ENCODE measurements at places on chromosomes 11 and 22.
A peak's percentile ranks its signal among the peaks of the same experiment; 100 is the strongest.

- no peak for DNase-seq
These were observed 9.2 kb downstream of the SLC5A1 start for GRCh38 chr22:32052244-32052643.

- DNase-seq = no peak
These were observed 48.4 kb downstream of the PDE2A start for GRCh38 chr11:72625691-72626413.

DNA sequence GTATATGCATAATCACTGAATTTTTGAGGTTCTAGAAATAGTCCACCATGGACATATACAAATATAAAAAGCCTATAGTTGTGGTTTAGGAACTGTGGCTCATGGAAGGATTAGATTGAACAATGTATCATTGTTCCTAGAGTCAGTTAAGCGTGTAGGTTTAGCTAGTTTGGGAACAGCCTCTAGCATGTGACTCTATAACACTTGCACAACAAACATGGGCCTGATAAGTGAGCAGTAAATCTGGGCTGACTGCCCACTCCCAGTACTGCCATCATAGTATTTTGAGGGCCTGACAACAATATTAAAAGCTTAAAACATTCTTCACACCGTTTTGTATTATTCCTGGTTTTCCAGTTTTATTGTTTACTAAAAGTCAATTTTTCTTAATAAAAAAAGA lies 47.0 kb downstream of the YAP1 start:
- DNase-seq = no peak

- DNase-seq = peak; percentile 65
These were observed 12.7 kb downstream of the C11orf91 start for GRCh38 chr11:33687733-33688479.

DNA sequence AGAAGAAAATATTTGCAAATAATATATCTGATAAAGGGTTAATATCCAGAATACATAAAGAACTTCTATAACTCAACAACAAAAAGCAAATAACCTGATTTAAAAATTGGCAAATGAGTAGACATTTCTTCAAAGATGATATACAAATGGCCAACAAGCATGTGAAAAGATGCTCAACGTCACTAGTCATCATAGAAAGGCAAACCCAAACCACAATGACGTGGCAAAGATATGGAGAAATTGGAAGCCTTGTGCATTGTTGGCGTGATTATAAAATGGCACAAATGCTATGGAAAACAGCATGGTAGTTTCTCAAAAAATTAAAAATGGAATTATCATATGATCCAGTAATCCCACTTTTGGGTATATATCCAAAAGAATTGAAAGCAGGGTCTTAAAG lies 466.3 kb downstream of the TBC1D22A start:
- DNase-seq = no peak

DNA sequence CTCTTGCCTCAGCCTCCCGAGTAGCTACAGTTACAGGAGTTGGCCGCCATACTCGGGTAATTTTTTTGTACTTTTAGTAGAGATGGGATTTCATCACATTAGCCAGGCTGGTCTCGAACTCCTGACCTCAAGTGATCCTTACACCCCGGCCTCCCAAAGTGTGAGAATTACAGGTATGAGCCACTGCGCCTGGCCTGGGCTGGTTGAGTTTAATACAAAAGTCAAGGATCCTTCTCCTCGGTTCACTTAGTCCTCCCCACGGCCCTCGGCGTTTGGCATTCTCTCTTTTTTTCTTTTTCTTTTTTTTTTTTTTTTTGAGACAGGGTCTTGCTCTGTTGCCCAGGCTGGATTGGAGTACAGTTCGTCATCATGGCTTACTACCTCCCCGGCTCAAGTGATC lies 33.0 kb downstream of the MCHR1 start:
- DNase-seq = no peak

DNA sequence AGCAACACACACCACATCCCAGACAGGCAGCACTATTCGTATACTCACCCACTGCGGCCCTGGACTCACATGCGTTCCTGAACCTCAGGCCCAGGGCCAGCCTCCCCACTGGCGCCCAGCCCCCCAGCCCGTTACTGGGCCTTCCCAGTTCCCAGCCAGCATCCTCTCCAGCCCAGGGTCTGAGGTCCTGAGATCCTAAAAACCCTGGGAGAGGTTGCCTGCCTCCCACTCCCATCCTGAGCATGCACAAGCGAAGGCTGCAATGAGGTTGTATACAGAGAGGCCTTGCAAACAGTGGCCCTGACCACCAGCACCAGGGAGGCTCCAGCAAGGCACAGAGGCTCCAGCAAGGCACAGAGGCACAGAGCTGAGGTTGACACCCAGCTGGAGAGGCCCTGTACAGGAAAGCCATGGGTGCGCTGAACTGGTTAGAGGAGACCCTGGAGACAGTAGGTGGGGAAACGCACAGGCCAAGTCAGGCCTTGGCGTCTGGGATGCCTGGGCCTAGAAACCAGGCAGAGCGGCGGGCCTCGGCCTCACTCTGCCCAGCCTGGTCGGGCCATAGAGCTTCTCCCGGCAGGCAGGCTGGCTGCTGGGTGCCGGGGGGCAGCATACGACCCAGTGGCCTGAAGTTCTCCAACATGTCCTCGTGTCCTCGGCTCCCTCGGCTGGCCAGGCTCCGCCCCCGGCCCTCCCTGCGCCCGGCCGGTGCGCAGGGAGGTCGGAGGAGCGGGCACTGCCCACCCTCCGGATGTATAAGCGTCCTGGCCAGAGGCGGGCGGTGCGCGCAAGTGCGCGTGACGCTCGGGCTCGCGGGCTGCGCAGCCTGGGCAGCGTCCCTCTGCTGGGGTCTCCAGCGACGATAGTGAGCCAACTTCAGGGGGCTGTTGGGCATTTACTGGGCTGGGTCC lies 2.3 kb upstream of the TBX1 start:
- no peak for DNase-seq

- DNase-seq = peak; percentile 24
These were observed 24.9 kb downstream of the CD44 start for GRCh38 chr11:35163702-35164496.

- no peak for DNase-seq
These were observed 226.6 kb downstream of the ST3GAL4 start for GRCh38 chr11:126581871-126582648.

GRCh38 chr11:69804769-69805508 lies 14.3 kb downstream of the FGF3 start:
- no peak for DNase-seq

DNA sequence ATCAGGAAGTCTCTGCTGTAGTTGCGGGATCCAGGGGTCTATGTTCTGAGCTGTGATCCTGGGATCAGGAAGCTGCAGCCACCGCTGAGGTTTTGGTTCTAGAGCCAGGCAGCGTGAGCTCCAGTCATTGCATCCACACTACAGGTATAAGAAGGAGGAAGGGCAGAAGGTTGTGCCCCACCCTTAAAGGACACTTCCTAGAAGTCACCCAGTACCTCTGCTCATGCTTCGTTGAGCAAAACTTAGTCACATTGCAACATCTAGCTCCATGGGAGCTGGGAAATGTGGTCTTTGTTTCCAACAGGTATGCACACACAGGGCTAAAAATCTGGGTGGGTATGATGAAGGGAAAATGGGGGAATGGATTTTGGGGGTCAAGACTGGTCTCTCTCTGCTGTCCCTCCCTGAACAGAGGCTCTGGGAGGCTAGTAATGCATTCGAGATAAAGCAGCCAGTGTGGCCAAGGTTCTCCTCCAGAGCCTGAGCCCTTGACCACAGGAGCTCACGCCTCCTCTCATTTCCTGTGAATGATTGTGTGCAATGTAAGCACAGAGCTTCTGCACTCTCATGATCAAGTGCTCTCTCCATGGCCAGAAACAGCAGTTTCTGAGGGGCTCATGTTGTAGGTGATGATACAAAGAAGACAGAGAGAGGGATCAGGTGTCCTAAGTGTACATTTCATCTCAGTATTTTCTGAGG lies 86.8 kb upstream of the OR4B1 start:
- no peak for DNase-seq

DNA sequence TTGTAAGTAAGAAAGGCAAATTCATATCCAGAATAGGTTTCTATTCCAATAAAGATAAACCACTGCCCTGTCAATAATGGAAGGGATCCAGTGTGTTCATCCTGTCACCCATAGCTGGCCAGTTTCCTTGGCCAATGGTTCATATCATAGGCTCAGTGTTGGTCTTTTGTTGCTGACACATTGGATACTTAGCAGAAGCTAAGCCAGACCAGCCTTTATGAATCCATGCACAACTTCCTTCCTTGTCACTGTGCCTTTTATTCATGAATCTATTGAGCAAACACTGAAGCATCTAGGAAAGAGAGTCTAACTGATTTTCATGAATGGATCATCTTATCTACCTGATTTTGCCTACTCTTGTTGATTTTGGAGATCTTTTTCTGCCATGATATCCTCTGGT lies 20.0 kb downstream of the OR2AT4 start:
- no peak for DNase-seq

GRCh38 chr11:118151431-118151830 lies 1.2 kb downstream of the SCN4B start:
- DNase-seq = no peak

DNA sequence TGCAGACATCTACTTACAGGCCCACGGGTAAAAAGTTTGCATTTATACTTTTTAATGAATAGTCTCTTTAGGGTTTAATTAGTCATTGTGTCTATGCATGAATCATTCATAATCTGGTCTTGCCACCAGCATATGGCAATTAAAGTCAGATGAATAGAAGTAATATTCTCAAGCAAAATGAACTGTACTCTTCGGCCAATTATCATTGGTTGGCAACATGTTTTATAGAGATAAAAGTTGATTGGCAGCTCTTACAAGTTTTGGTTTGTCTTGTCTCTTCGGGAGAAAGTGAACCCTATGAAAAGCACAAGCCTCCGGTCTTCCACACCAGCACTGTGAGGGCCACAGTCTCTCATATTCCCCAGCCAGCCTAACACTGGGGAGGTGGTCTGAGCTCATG lies 97.8 kb downstream of the OSBP2 start:
- DNase-seq = no peak

GRCh38 chr11:70853770-70854108 lies 398.6 kb downstream of the SHANK2 start:
- DNase-seq = no peak

DNA sequence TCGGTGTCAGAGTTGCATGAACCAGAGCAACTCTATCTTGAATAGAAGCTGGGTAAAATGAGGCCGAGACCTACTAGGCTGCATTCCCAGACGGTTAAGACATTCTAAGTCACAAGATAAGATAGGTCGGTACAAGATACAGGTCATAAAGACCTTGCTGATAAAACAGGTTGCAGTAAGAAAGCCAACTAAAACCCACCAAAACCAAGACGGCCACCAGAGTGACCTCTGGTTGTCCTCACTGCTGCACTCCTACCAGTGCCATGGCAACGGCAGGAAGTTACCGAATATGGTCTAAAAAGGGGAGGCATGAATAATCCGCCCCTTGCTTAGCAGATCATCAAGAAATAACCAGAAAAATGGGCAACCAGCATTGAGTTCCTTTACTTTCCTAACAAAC lies 2.4 kb upstream of the KAT5 start:
- DNase-seq = no peak

DNA sequence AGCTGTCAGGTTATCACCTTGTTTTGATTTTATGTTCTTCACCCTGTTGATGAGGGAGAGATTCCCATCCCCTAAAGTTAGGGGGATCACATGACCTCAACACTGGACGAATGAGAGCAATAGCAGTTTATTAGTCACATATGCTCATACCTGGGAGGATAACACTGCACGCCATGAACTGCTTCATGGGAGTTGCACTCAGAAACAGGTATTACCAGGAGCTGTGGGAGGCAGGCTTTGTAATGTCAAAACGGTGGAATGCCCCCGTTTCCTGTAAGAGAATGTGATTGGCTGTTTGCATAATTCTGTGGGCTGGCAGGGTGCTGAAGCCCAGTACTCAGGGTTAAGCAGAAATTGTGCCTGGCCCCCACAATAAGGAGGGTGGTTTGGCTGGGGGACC lies 3.2 kb upstream of the THY1 start:
- DNase-seq = no peak

DNA sequence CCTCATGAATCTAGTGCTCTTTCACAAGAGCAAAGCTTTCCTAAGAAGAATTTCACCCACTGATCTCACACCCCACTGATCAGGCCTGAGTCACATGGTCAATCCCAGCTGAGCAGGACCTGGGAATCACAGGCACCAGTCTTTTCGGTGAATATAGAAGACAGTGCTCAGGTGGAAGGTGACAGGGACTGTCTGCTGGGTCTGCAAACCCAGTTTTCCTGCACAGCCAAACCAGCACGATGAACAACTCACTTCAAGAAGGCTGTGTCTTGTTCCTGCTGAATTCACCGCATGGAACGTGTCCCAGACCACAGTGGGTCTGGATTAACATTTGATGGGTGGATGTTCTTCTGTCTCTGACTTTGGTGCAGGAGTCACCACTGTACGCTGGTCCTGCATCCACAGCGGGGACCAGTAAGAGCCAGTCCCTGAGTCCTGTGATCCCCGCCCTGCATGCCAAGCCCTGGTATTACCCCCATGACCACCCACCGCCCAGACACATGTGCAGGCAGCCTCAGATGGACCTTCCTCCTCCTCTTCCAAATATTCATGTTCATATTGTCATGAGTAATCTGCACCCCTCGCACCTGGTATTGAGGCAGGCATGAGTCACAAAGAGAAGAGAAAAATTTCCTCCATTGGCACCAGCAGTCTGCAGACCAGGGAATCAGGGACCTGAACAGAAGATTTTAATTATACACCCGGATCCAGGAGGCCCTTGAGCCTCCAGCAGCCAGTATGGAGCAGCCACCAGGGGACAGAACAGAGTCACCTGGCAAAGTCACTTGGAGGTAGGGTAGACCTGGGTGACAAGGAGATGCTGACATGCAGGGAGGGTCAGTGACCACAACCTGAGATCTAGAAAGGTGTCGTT lies 8.6 kb upstream of the IGLL5 start:
- DNase-seq = no peak

- no peak for DNase-seq
These were observed 93.0 kb downstream of the CELSR1 start for GRCh38 chr22:46444390-46444854.

DNA sequence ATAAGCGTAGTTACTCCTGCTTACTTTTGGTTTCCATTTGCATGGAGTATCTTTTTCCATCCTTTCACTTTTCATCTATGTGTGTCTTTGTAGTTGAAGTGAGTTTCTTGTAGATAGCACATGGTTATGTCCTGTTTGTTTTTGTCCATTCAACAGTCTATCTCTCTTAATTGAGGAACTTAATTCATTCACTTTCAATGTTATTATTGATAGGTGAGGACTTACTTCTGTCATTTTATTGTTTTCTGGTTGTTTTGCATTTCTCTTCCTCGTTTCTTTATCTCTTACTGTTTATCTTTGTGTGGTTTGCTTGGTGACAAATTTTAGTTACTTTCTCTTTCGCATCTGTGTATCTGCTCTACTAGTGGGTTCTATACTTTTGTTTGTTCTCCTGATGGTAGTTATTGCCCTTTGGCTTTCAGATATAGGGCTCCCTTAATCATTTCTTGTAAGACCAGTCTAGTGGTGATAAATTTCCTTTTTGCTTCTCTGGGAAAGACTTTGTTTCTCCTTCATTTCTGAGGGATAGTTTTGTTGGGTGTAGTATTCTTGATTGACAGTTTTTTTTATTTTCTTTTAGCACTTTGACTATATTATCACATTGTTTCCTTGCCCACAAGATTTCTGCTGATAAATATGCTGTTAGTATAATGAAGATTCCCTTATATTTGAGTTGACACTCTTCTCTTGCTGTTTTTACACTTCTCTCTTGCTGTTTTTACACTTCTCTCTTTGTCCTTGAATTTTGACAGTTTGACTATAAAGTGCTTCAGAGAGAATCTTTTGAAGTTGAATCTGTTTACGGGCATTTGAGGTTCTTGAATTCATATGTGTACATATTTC lies 9.0 kb upstream of the RAG1 start:
- DNase-seq = no peak

- DNase-seq = no peak
These were observed 111.4 kb downstream of the SERGEF start for GRCh38 chr11:17901481-17901880.

GRCh38 chr11:46527591-46528130 lies 66.2 kb downstream of the AMBRA1 start:
- no peak for DNase-seq
